EL (cell line): ENCODE measurements at places on chromosomes 13 and 19.

GRCh38 chr13:109625156-109625555, 161.2 kb downstream of the IRS2 start:
- no peak for DNase-seq

GRCh38 chr13:97306645-97307044, 84.5 kb downstream of the MBNL2 start:
- peak; percentile 34 for DNase-seq

- peak; percentile 60 for DNase-seq
Measured at GRCh38 chr13:113904411-113904810, 40.5 kb upstream of the GAS6 start.

- no peak for DNase-seq
Measured at GRCh38 chr19:48493718-48494401, 17.8 kb downstream of the LMTK3 start.
